ENCODE measurements at places on chromosomes 2 and 18.
A peak's percentile ranks its signal among the peaks of the same experiment; 100 is the strongest.

DNA sequence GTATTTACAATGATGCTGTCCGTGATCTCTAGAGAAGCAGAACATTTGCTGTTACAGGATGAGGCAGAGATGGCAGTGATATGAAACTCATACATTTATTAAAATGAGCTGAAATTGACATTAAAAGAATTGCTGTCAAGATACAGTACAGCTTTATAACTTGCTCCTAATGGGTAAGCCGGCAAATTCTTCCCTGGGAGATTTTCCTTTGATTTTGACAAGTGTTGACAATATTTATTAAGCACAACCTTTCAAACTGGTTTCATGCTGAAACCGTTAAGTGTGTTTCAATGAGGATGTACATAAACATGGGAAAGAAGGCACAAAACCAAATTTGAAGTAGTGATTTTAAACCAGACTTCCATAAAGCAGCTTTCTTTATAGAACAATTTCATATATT lies 45.5 kb downstream of the SPHKAP start:
- no peak for DNase-seq

- no peak for DNase-seq
These were observed 92.0 kb downstream of the SS18 start for GRCh38 chr18:25998461-25998860.

GRCh38 chr2:32495139-32495538 lies 132.7 kb upstream of the TTC27 start:
- no peak for DNase-seq

GRCh38 chr18:69177702-69178101 lies 223.0 kb upstream of the DOK6 start:
- no peak for DNase-seq

GRCh38 chr18:35038881-35039491 lies 2.2 kb upstream of the MAPRE2 start:
- DNase-seq = peak; percentile 90

- no peak for DNase-seq
These were observed 294.5 kb downstream of the PRKCE start for GRCh38 chr2:45946023-45946422.

GRCh38 chr18:998936-999335 lies 94.3 kb downstream of the ADCYAP1 start:
- no peak for DNase-seq

GRCh38 chr2:15348045-15348444 lies 213.1 kb downstream of the NBAS start:
- no peak for DNase-seq

GRCh38 chr2:189287982-189288521 lies 108.5 kb upstream of the COL5A2 start:
- no peak for DNase-seq

DNA sequence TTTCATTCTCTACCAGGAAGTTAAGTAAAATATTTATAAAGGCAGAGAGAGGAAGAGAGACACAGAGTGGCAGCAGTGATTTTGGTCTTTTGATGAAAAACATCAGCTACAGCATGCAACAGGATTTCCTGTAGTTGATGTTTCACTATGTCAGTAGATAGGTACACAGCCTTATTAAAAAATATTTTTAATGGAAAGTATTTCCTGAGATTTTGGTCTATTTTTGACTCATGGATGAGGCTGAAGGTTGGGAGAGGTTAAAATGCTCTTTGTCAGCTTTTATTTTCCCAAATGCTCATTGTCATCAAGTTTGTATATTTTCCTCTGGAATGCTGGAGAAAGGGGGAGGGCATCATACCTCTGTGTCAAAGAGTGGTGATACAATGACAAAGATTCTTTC lies 1112.5 kb downstream of the CBLN2 start:
- DNase-seq = no peak

- DNase-seq = peak; percentile 41
These were observed 10.8 kb upstream of the TAF4B start for GRCh38 chr18:26215247-26215970.

DNA sequence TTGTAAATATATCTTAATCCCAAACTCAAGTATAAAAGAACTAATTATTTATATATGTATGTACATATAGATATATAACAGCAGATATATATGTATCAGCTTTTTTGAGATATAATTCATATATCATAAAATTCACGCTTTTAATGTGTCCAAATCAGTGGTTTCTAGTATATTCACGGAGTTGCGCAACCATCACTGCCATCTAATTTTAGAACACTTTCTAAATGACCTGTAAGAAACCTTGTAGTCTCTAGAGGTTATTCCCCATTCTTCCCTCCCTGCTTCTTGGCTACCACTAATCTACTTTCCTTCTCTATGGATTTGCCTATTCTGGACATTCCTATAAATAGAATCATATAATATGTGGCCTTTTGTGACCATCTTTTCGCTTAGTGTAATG lies 163.5 kb upstream of the TCF4 start:
- no peak for DNase-seq

- peak; percentile 52 for DNase-seq
These were observed 157.1 kb downstream of the COL6A3 start for GRCh38 chr2:237256887-237257286.

DNA sequence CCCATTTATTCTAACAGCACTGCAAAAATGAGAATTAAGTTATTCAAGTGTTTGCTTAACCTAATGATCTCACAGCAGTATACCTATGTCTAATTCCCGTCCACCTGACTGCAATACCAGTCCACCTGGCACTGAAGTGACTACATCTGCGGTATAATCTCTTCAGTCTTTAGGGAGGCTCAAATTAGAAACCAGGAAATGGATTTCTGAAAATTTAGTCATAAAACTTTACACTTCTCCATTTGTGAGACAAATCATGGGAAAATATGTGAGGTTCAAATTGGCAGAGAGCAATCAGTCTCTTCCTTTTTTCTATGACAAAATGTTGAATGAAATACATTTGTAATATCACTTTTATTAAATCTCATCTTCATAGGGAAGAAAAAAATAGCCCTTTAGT lies 33.0 kb downstream of the FTCDNL1 start:
- peak; percentile 9 for DNase-seq

GRCh38 chr2:135182190-135182589 lies 130.1 kb downstream of the RAB3GAP1 start:
- no peak for DNase-seq

DNA sequence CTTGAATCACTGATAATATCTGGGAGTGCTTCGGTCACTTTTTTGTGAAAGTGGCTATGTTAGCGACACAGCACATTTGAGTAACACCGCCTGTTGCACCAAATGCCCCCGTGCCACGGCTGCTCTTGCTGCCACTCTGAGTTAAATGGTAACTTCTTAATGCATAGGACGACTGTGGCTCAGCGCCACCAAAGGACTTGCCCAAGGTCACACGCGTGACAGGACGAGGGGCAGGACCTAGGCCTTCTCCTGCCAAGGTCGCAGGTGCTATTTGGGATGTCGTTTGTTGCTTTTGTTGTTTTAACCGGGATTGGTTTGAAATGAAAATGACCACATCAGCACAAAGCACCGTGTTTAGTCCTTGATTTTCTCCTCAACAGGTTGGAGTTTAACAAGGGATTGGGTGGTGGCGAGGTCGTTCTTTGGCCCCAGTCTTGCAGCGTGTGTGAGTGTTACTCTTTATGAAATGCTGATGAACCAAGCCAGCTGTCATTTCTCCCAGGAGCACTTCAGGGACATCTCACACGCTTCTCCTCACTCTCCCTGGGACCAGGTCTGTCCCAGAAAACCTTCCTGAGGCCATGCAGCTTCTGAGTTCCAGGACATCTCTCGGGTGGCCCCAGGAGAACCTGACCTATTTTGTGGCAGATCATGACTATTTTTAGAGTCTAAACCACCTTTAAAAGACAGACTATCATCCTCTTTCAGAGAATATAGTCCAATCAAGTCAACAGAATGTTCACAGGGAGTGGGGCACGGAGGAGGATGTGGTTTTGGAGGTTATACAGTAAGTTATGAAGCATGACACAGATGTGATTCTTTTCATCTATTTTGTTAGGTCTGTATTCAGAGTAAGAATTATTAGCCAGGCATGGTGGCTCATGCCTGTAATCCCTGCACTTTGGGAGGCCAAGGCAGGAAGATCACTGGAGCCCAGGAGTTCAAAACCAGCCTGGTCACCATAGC lies 49.9 kb downstream of the MTCL1 start:
- DNase-seq = no peak

DNA sequence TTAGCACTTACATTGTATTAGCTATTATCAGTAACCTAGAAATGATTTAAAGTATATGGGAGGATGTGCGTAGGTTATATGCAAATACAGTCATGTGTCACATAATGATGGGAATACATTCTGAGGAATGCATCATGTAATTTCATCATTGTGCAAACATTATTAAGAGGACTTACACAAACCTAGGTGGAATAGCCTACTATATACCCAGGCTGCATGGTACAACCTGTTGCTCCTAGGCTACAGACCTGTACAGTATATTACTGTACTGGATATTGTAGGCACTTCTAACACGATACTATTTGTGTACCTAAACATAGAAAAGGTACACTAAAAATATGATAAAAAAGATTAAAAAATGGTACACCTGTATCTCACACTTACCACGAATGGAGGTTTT lies 7.9 kb downstream of the RIF1 start:
- DNase-seq = no peak

GRCh38 chr2:239118675-239119211 lies 270.9 kb downstream of the TWIST2 start:
- no peak for DNase-seq

DNA sequence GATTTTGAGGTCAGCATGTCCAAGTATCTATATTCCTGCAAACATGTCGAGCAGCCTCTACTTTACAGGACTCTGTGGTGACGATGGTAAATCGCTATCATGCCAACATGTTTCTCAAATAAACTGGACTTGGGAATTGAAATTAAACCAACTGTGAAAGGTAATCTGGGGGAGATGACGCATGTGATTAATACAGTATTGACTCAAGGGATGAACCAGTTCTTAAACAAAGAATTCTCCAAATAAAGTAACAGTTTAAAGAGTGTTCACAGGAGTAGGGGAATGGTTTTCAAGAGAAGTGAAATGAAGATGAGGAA lies 54.3 kb downstream of the THUMPD2 start:
- no peak for DNase-seq

DNA sequence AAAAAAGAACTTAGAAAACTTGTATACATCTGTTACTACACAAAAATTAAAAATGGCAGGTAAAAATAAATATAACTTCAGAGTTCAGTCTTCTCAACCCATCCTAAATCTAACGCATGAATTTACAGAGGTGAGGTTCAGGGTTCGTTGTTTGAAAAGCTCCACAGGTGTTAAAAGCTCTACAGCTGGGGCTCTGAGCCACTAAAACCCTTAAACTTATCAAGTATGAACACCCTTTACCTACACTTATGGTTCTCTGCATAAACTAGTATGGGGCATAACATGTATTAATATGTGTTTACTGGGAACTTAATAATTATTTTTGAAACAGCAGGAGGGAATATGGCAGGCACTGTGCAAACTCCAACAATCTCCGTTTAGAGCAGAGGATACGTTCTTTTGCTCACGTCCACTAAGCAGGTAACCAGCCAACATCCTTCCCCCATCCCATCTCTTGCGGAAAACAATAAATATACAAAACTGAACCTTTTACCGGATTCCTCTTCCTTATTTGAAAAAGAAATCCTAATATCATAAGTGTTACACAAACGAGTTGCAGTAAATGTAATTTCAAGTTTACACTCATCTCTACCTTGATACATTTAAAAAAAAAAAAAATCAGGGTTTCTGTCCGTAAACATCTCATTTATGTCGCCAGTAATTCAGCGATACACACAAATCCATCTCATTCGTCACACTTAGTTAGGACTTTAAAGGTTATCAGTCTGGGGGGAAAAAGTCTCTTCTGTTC lies 1.3 kb downstream of the PIAS2 start:
- DNase-seq = no peak

- no peak for DNase-seq
These were observed 230.8 kb downstream of the ANAPC1 start for GRCh38 chr2:111653103-111653624.

DNA sequence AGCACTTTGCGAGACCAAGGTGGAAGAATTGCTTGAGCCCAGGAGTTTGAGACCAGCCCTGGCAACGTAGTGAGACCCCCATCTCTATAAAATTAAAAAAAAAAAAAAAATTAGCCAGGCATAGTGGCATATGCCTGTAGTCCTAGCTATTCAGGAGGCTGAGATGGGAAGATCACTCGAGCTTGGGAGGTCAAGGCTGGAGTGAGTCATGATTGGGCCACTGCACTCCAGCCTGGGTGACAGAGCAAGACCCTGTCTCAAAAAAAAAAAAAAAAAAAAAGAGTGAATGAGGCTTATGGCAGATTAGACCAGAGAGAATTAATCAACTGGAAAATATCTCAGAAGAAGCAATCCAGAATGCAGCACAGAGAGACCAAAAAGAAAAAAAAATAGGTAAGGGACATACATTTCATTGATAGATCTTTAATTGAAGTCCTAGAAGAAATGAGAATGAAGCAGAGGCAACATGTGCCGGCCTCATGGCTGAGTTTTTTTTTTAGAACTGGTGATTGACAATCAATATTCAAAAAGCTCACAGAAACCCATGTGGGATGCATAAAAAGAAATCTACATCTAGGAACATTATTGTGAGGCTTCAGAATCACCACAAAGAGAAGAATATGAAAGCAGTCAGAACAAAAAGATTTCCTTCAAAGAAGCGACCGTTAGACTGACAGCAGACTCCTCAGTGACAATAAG lies 32.2 kb upstream of the ELAC1 start:
- no peak for DNase-seq

- peak; percentile 65 for DNase-seq
These were observed 301.3 kb upstream of the ID2 start for GRCh38 chr2:8380566-8380965.

DNA sequence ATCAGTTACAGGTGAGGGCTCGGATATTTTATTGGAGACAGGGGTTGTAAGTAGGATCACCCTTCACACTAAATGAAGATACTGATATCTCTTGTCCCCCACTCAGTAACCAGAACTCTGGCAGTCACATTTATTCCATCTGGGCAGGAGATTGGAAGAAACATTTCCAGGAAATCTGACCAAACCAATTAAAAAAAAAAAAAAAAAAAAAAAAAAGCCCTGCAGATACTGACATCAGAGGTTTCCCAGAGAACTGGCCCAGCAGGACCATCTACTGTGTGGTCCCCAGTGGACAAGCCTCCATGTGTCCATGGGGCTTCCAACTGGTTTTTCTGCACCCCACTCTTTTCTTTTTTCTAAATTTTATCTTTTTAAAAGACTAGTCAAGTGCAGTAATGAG lies 41.3 kb downstream of the SH2D6 start:
- no peak for DNase-seq

DNA sequence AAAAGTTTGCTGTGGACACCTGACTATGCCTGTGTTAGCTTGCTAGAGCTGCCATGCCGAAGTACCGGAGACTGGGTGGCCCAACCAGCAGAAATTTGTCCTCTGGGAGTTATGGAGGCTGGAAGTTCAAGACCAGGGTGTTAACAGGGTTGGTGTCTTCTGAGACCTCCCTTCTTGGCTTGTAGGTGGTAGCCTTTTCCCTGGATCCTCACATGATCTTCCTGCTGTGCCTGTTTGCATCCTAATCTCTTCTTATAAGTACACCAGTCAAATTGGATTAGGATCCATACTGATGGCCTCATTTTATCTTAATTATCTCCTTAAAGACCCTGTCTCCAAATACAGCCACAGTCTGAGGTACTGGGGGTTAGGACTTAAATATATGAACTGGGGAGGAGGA lies 845 bp downstream of the TMEM177 start:
- no peak for DNase-seq

- DNase-seq = no peak
These were observed 227.5 kb downstream of the TPGS2 start for GRCh38 chr18:36601316-36601715.

GRCh38 chr2:109238580-109238979 lies 109.6 kb downstream of the SH3RF3 start:
- peak; percentile 93 for DNase-seq
